ENCODE measurements at places on chromosomes 6 and 20.

- no peak for DNase-seq
Measured at GRCh38 chr20:44692932-44693480, 22.2 kb upstream of the CCN5 start.

DNA sequence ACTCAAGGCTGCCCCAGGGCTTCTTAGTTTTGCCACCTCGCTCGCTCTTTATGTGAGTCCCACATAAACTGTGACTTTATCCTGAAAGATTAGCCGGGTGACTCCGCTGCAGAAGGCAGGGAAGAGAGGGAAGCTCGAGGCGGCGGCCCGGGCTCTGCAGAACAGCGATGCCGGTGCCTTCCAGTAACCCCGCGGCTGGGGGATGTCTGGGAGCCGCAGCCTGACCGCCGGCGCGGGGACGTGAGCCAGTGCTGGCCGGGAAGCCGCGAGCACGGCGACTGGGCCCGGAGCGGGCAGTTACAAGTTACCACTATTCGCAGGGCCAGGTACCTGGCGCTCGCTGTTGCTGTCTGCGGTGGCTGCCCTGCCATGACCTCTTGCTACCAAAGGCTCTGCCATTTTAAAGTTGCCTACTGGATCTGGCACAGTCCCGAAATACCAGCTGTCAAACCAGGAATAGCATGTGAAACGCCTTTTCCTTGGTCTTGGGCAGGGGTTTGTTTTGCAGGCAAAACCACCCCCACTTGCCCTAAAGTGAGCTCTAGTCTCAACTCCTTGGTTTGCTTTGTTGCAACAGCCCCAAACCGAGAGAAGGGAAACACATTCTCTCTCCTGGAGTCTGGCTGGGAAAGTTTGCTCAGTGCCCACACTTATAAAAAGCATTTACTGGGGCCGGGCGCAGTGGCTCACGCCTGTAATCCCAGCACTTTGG is 124.0 kb upstream of the SLC2A12 start:
- DNase-seq = no peak

DNA sequence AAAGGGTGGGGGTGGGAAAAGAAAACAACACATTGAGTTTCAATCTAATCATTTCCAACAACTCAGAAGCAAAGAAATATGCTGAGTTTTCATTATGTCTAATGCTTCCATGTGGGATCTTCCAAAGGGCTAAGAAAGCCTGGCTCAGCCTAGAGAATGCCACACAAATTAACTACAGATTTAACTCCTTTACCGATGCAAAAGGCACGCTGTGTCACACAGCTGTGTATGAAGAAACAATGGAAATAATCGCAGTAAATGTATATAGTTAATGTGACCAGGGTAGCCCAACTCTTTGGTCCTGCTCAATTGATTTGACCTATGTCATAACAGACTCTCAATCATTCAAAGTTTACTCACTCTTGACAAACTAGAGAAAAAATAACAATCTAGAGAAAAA is 17.8 kb downstream of the B4GALT5 start:
- no peak for DNase-seq

DNA sequence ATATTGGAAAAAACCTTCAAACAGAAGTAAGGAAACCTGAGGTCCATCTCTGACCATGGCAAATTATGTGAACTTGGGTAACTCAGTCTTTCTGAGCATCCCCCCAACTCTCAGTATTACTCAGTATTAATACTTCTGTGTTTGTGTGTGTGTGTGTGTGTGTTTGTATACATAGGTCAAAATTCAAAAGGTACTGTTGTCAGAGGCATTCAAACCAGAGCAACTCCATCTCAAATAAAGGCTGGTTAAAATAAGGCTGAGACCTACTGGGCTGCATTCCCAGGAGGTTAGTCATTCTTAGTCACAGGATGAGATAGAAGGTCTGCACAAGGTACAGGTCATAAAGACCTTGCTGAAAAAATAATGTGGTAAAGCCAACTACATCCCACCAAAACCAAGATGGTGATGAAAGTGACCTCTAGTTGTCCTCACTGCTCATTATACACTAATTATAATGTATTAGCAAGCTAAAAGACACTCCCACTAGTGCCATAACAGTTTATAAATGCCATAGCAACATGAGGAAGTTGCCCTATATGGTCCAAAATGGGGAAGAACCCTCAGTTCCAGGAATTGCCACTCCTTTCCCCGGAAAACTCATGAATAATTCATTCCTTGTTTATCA is 33.3 kb upstream of the SLC22A16 start:
- no peak for DNase-seq

GRCh38 chr6:139591075-139591865 is 216.8 kb upstream of the CITED2 start:
- no peak for DNase-seq

GRCh38 chr6:11427723-11428245 is 109.8 kb upstream of the TMEM170B start:
- no peak for DNase-seq

GRCh38 chr6:41182069-41183034 is 18.6 kb downstream of the TREML2 start:
- DNase-seq = no peak

- no peak for DNase-seq
Measured at GRCh38 chr20:57140416-57140965, 126.0 kb downstream of the BMP7 start.

DNA sequence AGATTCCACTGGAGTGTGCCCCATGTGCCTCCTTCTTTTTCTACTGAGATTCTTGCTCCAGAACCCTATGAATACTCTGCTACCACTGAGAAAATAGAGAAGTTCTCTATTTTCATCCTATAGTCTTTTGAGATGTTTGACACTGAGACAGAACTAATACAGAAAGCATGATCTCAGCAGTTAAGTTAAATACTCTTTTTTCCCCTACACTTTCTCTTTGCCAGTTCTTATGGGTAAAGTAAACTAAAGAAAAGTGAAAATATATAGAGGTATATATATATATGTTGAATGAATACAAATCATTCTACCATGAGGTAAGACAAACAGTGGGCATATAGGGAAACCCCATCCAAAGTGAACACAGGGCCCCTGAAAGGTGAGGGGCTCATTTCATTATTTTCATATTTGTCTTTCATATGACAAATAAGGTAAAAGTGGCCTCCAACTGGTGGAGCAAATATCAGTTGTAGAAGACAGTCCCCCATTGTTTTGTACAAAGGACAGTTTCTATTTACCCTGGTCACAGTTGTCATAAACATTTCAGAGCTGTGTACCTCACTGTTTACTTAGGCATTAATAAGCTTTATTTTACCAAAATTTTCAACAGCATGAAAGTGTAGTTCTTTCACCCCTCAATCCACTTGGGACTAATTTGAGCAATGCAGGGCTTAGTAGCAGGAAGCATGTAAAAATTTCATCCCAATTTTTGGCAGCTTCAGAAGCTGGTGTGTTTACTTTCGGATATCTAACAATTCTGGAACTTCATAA is 188.3 kb upstream of the MARCKS start:
- DNase-seq = no peak

GRCh38 chr6:164612751-164613150 is 696.7 kb downstream of the C6orf118 start:
- DNase-seq = no peak

- DNase-seq = no peak
Measured at GRCh38 chr6:95847061-95847460, 168.7 kb upstream of the FUT9 start.

DNA sequence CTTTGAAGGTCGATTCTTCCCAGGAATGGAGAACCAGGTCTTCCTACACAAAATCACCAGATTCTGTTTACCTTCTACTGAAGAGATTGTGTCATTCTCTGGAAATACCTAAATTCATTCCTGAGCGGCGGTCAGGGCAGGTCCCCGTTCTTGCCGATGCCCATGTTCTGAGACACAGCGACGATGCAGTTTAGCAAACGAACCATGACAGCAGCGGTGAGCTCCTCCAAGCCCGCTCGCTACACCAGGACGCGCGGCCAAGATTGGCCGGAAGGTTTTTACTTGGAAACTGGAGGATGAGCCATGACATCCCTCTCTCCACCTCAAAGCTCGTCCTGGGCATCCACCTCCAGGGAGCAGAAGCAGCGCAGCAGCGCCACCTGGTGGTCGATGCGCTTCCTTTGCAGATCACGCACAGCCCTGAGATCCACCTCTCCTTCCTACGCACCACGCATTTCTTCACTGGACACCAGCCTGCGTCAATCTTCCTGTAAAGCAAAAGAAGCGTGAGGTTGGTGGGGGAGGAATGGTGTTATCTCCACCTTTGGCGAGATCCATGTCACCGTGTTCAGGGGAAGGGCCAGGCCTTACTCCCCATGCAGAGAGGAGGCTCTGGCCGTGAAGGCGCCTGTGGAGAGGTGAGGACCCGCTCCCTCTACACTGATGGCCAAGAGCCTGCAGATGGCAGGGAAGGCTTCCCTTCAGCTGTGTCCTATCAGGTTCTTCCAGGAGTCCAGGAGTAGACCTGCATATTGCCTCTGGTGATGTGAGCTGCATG is 9.9 kb upstream of the HLA-B start:
- peak; percentile 77 for DNase-seq

GRCh38 chr6:169994739-169995138 is 243.3 kb downstream of the ERMARD start:
- no peak for DNase-seq

DNA sequence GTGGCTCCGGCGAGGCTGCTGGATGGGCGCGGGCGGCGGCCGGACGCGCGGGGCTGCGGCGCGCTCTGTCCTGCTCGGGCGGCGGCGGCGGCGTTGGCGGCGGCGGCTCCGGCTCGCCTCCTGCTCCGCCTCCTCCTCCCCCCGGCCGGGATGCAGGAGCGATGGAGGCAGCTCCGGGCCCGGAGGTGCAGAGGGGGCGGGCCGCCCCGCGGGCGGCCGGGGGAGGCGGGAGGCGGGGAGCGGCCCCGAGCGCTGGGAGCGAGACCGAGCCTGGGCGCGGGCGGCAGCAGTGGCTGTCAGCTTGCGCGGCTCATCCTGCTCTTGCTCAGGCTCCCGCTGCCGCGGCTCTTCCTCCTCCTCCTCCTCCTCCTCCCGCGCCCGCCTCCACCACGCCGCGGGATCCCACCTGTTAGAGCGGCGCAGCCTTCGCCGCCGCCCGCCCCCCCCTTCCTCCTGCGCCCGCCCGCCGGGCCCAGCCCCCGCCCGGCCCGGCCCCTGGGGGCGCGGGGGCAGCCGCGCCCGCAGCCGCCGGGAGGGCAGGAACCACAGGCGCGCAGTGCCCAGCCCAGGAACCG is at the start of gene NOL4L:
Gene NOL4L (minus strand): TSS at position 323 of the 575 bp plus-strand sequence. CDS start 443 bp downstream, outside the sequence.
- peak; percentile 29 for DNase-seq

- no peak for DNase-seq
Measured at GRCh38 chr6:44682987-44683779, 295.7 kb downstream of the CDC5L start.

GRCh38 chr6:165566088-165566828 is 96.8 kb downstream of the PDE10A start:
- no peak for DNase-seq

DNA sequence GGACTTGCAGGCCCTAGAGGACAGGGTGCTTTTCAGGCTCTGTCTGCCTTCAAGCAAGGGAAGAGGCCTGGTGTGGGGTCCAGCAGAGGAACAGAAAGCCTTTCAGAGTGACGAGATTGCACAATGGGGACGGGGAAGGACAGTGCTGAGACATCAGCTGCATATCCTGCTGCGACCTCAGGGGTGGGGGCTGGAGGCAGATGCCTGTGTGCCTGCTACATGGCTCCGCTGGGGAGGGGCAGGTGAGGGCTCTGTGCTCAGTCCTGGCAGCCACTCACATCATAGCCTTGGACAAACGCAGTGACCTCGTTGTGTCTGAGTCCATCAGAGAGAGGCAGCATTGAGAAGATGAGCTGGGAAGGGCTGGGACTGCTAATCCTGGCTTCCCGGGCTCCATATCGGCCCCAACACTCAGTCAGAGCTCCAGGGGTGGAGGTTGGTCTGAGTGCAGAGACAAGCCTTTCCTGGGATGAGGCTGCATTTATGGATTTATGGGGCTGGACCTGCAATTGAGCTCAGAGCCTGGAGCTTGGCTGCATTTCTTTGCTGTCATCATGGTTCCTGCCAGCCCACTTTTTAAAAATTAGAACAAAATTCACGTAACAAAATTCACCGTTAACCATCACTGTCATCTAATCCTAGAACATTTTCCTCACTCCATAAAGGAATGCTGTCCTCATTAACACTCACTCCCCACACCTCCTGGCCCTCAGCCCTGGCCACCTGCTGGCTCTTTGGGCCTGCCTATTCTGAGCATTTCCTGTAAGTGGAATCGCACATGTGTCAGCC is 196.9 kb upstream of the SLC24A3 start:
- DNase-seq = no peak

GRCh38 chr6:145009711-145010110 is 724.6 kb downstream of the UTRN start:
- DNase-seq = no peak

DNA sequence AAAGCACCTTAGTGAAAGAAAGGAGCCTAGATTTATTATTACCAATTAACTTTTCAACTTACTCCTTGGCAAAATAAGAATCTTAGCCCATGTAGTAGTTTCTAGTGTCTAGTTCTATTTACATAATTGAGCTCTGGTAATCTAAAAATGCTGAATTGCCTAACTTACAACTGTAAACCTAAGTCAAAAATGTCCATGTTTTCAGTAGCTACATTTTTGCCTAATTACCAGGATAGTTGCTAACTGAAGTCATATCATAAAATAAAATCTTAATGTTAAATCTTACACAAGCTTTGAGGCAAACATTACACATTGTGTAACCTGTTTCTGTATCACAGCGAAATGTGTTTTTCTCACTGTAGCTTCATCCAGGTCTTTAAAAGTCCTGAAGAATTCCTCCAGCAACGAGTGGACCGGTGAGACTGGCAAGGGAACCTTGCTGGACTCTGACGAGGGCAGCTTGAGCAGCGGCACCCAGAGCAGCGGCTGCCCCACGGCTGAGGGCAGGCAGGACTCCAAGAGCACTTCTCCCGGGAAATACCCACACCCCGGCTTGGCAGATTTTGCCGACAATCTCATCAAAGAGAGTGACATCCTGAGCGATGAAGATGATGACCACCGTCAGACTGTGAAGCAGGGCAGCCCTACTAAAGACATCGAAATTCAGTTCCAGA is 7.6 kb upstream of the CLDN20 start:
- no peak for DNase-seq

Measured in T-helper 1 cell (primary cell).